ENCODE measurements at places on chromosomes 13 and 19. TPM values are rescaled to one million over a fixed set of nuclear protein-coding genes. Genes with fewer than 3 reads are reported as not detected.

Gene NANOS3
- 1.2 TPM for total RNA-seq

Gene OR7A5
- not detected for total RNA-seq

Gene APOE
- total RNA-seq, result 1.9 TPM

Gene NTN5
- total RNA-seq, result not detected

Gene CD33
- total RNA-seq, result not detected

Gene ZNF420
- total RNA-seq, result 5.4 TPM

Gene CRX
- not detected for total RNA-seq

Gene SBK2
- total RNA-seq, result not detected

Gene MAST1
- total RNA-seq, result 0.34 TPM

Gene FFAR3
- not detected for total RNA-seq

Gene FLT3LG
- total RNA-seq, result 5.0 TPM

Gene ZNF723
- not detected for total RNA-seq

Gene SIGLEC5
- not detected for total RNA-seq

Gene MRPL4
- total RNA-seq, result 74.0 TPM

Gene MYPOP
- total RNA-seq, result 12.7 TPM

Gene SOX1
- total RNA-seq, result not detected

Gene LGI4
- total RNA-seq, result not detected

Gene TNFAIP8L1
- 8.2 TPM for total RNA-seq

Gene ZNF429
- 7.6 TPM for total RNA-seq

Gene COX7A1
- total RNA-seq, result 143 TPM

Gene TPTE2
- total RNA-seq, result not detected

Gene TEX29
- total RNA-seq, result not detected

Gene MAMSTR
- 2.5 TPM for total RNA-seq

Gene ZNF417
- total RNA-seq, result 9.1 TPM

Gene IL12RB1
- not detected for total RNA-seq

Gene GPR12
- not detected for total RNA-seq

Gene TMPRSS9
- total RNA-seq, result not detected

Gene ZNF225
- 5.0 TPM for total RNA-seq

Measured in HFFc6 (cell line).